Heart left ventricle (tissue), 16 donors: ENCODE measurements at places on chromosomes 2 and 18.

GRCh38 chr2:115303-115702 lies 69.0 kb upstream of the FAM110C start:
- no peak for DNase-seq

- no peak for DNase-seq
Observed at GRCh38 chr2:127818241-127818640, 7.3 kb upstream of the WDR33 start.

- no peak for DNase-seq
Observed at GRCh38 chr2:32067549-32067948, 4.2 kb downstream of the SPAST start.

GRCh38 chr2:20140321-20141055 lies 84.4 kb downstream of the SDC1 start:
- DNase-seq: no peak

DNA sequence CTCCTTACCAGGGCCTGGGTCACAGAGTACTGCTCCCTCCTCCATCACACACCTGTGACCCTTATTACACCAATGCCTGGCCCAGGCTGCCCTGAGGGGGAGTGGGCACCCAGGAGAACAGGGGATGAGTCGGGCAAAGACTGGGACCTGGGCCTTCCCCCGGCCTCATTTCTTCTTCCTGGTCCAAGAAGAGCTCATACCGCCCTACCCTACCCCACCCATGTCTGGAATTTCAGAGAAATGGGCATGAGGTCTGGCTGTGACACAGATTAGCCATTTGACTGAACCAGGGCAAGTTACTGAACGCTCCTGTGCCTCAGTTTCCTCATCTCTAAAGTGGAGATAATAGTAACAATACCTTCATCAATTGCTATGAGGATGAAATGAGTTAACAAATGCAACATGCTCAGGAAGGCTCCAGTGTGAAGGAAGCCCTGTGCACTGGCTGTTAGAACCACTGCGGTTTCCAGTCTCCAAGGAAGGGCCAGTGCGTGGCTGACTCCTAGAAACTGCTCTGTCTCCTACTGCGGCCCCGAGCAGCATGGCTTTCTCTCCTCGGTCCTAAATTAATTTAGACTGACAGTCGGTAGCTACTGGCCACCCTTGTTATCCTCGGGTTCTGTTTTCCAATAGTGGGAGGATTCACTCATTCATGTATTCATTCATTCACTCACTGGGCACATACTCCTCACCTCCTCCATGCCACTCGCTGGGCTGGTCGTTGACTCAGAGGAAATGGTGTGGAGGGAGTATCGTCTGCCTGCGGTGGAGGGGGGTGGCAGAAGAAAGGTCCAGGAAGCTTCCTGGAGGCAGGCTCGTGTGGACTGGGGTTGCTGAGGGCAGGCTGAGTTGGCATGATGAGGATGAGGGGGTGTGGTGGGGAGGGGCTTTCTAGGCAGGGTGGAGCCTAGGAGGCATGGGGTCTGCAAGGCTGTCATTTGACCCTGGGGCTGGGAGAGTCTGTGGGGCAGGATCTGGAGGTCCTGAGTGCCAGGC lies 175.6 kb downstream of the GLI2 start:
- DNase-seq: no peak

DNA sequence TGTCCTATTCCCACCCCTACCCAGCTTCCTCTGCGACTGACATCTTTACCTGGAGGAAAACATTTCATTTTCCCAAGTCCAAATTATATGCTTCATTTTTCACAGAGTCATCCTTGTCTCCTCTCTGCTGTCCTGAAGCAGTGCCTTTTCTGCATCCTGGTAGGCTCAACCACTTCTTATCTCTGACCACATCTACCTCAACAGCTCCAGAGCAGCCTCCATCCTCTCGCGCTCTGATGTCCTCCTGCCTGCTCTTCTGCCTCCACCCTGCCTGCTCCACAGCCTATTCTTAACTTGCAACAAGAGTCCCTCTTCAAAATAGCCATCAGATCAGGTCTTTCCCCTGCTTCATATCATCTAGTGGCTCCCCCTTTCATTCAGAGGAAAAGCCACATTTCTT lies 457.1 kb downstream of the PARD3B start:
- no peak for DNase-seq

- DNase-seq: no peak
Observed at GRCh38 chr2:143264851-143265250, 135.6 kb downstream of the ARHGAP15 start.

GRCh38 chr2:133562558-133562957 lies 5.7 kb downstream of the NCKAP5 start:
- no peak for DNase-seq

- no peak for DNase-seq
Observed at GRCh38 chr2:99127981-99128380, 13.5 kb upstream of the C2orf15 start.

- DNase-seq: no peak
Observed at GRCh38 chr2:240443891-240444301, 8.4 kb downstream of the GPC1 start.

DNA sequence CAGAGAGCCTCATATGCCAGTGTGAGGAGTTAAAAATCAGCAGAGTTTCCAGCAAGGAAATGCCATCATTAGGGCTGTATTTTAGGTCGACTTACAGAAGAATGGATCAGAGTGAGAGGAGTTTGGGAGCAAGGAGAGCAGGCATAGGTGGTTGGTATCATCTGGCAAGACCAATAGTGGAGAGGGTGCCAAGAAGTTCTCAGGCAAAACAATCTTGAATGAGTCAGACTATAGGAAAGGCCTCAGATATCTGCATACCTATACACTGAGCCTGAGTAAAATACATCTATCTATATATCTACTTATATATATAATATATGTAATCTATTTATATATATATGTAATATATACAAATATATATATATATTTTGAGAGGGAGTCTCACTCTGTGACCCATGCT lies 57.3 kb downstream of the TMEFF2 start:
- no peak for DNase-seq

GRCh38 chr2:174282441-174282840 lies 34.1 kb upstream of the OLA1 start:
- DNase-seq: no peak

DNA sequence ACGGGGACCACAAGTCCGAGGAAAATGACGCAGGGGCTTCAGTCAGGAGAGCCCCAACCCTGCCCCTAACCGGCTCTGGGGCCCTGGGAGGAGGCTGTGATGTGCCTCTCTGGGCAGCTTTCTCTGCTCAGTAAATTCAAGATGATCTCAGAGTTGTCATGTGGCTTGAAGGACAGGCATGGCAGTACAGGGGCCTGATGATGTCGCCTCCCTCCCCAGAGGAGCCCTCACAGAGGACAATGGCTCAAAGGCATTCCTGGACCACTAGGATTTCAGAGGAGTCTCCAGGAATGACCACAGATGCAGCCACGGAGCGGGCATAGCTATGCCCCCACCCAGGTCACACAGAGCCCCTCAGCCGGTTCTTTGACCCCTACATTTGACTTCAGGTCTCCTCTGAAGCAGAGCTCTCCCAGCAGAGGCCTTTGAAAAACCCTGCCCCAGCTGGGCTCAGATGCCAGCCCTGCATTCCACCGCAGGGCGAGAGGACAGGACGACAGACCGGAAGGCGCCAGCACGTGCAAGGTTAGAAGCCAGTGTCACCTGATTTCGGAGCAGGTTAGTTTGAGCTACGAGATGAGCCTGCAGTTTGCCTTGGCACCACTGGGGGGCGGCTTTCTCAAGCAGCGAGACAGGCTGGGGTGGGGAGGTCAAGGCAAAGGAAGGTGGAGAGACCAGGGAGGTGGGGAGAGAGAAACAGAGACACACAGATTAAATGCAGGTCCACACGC lies 39.2 kb downstream of the BIN1 start:
- DNase-seq: peak; percentile 62

DNA sequence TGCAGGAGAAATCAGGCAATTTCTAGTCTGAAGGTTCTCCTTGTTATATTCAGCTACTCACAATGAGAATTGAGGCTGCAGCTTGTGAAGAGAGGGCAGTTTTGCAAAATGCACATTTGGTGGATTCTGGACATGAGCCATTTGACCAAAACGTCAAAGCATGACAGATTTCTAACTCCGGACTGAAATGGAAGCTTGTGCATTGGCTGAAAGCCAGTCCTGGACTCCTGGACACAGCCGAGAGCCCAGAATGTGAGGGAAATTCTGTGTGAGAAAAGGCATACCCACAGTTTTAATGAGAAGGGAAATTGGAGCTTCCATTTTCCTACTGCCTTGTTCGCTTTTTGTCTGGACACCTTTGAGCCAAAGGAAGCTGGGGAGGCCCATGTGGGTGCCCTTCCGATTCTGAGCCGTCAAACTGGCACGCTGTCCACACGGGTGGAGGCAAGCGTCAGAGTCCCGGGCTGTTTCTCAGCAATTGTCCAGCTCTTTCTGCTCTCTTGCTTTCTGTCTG lies 23.7 kb upstream of the ROCK2 start:
- peak; percentile 55 for DNase-seq

GRCh38 chr2:44959855-44960254 lies 18.4 kb downstream of the SIX3 start:
- no peak for DNase-seq

DNA sequence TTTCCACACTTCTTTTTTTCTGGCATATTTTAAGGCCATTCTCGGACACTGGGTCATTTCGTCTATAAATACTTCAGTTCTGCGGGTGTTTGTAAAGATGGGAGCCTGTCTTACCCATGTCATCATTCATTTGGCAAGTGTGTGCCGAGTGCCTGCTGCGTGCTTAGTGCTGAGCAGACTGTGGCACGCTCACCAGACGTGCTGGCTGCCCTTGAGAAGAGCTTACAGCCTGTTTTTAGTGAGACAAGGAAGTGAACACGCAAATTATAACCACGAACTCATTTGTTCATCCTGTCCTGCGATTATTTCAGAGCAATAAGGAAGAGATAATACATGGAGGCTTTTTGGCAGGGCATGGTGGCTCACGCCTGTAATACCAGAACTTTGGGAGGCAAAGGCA lies 10.4 kb upstream of the STON1 start:
- no peak for DNase-seq

GRCh38 chr2:12341920-12342319 lies 374.8 kb upstream of the TRIB2 start:
- DNase-seq: no peak

DNA sequence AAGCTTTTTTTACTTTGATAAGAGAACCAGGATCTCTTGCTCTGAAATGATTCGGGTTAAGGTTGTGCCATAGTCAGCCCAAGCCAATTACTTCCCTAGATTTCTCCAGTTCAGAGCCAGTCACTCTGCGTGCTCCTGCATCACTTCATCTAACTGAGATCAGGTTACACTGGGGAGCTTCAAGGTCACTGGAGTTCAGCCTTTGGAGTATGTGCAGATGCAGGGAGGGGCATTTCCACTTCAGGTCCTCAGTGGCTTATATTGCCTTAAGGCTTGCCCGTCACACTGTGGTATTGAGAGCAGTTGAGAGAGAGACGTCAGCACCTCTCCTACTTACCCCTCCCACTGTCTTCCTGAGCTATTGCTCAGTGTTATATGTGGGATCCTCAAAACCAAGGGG lies 317.8 kb downstream of the EPHA4 start:
- no peak for DNase-seq

- DNase-seq: no peak
Observed at GRCh38 chr2:59112258-59112657, 871.1 kb upstream of the FANCL start.
